ENCODE measurements at places on chromosomes 11 and 22.

DNA sequence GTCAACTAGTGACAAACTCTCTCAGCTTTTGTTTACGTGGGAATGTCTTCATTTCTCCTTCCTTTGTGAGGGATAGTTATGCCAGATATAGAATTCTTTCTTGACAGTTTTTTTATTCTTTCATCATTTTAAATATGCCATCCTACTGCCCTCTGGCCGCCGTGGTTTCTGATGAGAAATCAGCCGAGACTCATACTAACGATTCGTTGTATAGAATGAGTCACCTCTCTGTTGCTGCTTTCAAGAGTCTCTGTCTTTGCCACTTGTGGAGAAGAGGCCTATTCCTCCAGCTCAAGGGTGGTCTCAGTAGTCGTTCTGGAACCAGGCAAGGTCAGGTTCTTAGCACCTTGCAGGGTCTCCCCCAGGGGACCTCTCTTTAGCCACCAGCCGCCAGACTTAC lies 8.0 kb downstream of the MYO7A start:
- no peak for DNase-seq

DNA sequence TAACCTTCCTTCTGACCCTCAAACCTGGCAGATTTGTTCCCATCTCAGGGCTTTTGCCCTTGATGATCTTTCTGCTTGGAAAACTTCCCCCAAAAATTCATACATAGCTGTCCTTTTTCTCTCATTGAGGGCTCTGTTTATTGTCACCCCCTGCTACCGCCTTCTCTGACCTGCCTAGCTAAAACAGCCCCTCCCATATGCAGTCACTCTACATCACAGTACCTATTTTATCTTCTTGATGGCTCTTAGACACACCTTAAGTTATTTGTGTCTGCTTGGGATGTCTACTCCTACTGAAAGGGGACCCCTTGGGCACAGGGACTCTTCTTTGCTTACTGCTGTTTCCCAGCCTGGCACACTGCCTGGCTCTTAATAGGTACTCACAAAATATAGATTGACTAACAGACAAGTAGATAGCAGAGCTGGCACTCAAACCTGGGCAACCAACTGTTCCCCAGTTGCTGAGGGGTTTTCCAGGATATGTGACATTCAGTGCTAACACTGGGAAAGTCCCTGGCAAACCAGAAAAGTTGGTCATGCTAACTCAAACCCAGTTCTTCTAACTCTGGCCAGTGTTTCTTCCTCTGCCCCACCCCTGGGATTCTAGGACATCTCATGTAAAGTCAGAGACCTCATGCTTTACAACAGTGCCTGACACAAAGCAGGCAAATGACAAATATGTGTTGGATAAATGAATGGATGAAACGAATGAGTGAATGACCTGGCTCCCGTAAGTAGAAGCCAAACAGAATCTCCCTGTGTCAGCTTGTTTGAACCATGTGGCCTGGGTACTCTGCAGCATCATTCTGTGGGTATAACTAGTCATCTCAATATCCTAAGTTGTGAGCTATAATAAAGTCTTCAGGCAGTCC lies 19.8 kb upstream of the FJX1 start:
- no peak for DNase-seq

- no peak for DNase-seq
These were observed 2.9 kb upstream of the LMO1 start for GRCh38 chr11:8266246-8267241.

- DNase-seq: peak; percentile 36
These were observed 74.9 kb upstream of the HORMAD2 start for GRCh38 chr22:30005213-30005857.

DNA sequence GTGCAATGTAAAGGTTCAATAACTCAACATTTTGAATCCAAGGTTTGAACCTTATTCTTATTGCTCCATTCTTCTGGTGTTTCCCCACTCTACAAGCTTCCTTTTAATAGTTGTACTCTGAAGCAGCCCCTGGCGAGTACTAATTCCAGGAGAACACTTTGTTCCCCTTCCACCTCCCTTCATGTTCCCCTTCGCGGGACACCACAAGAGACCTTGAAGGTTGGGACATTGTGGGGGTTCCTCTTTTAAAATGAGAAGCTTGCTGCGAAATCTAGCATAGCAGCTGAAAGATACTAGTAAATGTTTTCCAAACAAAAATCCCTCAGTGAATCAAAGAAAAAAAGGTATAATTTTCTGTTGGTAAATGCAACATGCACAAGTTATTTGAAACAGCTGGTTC lies 626.3 kb upstream of the LRRC4C start:
- DNase-seq: no peak

- no peak for DNase-seq
These were observed 3.2 kb downstream of the ARVCF start for GRCh38 chr22:20013382-20013871.

GRCh38 chr22:45819305-45819704 lies 147.7 kb downstream of the ATXN10 start:
- no peak for DNase-seq

GRCh38 chr11:130671801-130672700 lies 223.6 kb downstream of the ADAMTS15 start:
- DNase-seq: no peak

DNA sequence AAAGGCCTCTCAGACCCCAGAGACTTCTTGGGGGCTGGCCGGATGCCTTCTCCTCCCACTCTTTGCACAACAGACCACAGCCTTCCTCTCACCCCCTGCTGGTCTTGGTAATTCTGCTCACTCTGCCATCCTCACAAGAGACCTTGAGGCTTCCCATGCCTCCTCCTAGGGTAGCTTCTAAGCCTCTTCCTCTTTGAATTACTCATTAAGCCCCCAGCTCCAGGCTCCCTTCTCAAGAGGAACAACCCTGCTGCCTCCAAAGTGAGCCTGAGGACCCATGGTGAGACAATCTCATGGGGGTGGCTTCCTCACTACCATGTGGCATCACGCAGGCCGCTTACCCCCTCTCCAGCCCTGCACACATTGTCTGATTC lies 184.6 kb upstream of the SYT13 start:
- DNase-seq: no peak

- DNase-seq: no peak
These were observed 70.3 kb downstream of the SCUBE1 start for GRCh38 chr22:43272869-43273318.

- no peak for DNase-seq
These were observed 452.0 kb downstream of the JRKL start for GRCh38 chr11:96841792-96842191.

DNA sequence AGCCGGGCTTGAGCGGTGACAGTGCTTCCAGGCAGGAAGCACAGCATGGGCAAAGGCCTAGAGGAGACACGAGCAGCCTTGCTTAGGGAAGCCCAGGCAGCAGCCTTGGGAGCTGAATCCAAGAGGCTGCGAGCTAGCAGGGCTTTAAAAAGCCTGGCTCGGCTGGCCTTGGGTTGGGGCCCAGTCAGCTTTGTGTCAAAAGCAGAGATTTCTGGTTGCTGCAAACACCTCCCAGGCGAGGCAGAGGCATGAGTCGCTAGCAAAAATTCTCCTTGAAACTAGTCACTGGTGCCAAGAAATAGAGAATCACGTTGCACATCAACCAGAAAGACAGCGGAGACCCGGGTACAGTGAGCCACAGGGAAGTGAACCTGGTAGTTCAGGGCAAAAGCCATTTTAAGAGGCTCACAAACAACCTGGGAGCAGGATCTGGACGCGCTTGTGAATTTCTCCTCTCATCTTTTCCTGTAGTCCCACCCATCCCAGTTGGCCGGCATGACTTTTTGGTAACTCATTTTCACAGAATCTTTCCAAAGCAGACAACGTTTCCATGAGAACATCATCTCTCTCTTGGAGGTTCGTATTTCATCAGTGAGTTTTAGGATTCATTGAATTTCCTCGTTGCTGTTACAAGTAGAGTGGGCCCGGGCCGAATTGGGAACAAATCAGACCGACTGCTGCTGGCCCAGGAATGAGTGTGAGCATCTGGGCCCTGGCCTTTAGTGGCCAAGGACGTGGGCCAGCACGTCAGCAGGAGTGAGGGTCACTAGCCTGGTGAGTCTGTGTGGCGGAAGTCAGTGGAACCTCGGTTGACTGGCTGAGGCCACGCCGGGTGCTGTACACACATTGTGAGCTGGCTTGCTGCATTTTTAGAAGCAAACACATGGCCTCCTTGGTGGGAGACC lies 16.4 kb upstream of the FGF4 start:
- no peak for DNase-seq

GRCh38 chr11:133409799-133410198 lies 122.5 kb downstream of the OPCML start:
- no peak for DNase-seq

GRCh38 chr22:41249442-41249841 lies 8.7 kb upstream of the CHADL start:
- DNase-seq: no peak

- no peak for DNase-seq
These were observed 188.4 kb downstream of the ADAMTS15 start for GRCh38 chr11:130636722-130637464.

DNA sequence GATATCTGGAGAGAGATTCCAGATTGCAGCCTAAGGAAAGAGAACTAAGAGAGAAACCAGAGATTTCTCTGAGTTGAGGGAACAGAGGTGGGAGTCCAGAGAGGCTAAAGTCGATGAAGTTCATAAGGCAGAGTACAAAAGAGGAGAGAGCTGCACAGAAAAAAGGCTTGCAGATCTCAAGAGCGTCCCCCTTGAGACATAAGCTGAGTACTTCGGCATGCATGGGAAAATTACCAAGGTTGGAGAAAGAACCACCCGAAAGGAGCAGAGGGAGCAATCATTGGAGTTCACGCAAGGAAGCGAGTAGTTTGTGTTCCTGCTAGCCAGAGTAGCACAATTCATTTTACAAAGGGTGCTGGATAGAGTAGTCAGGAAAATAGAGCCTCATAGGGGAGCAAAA lies 293.5 kb downstream of the TMEM135 start:
- DNase-seq: no peak

DNA sequence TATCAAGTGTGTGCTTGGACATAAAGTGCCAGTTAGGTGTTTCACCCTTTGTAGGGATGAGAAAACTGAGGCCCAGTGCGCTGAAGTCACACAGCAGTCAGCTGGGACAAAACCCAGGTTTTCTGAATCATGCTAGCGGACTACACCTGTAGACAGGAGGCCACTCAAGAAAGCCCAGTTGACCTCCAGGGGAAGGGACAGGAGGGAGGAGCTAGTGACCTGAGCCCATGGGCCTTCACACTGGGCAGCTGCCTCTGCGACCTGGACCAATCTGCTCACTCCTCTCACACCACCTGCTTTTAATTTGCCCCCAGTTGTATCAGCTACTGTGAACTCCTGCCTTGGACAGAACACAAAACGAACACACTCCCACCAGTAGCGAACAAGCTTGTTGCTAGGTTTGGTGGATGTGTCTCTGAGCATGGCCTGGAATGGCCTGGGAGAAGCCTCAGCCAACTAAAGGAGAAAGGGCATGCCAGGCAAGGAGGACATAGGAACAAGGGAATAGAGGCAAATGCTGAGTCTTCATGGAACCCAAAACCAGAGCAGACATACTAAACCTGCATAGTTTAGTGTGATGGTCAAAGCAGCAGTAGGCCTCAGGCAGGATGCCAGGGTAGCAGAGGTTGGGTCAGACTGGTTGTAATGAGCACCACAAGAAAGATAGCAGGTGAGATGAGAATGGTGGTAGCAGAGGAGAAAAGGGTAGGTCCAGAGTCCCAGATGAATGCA lies 7.2 kb downstream of the LMO1 start:
- DNase-seq: no peak

- no peak for DNase-seq
These were observed 111.5 kb upstream of the E2F8 start for GRCh38 chr11:19352072-19352770.

DNA sequence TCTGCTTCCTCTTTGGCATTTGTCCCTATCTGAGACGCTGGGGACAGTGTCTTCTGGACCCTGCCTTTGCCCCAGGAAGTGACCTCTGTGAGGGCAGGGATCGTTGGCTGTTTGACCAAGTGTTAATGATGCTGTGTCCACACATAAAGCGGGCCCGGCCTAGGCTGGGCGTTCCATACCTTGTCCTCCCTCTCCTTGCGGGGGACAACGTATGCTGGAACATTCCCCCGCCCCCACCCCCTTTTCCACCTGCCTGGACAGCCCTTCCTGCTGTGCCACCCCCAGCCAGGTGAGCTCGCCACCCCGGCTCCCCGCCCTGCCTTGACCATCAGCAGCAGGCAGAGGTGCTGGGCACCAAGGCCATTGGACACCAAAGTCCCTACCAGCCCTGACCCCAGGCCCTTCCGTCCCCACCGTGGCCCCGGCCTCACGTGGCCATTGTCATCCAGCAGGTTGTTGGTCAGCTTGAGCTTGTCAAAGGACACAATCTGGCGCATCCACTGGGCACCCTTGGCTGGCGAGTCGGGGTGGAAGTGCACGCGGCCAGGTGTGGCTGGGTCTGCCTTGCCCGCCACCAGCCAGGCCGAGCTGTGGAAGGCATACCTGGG lies 4.1 kb upstream of the NUDT8 start:
- no peak for DNase-seq

GRCh38 chr11:86524620-86525352 lies 147.6 kb downstream of the ME3 start:
- no peak for DNase-seq
